ENCODE measurements at places on chromosomes 3 and 15. TPM values are rescaled to one million over a fixed set of nuclear protein-coding genes. Genes with fewer than 3 reads are reported as not detected.

- no peak overlapping the region for H3K4me3 ChIP-seq
- no peaks in the 10 kb centered on the region for H3K36me3 ChIP-seq
- H3K4me1 ChIP-seq = no peaks in the 10 kb centered on the region
- H3K27me3 ChIP-seq = peaks cover 30% of the 10 kb centered on the region
- DNase-seq = no peak
Measured at GRCh38 chr15:69982037-69982436, 115.7 kb downstream of the TLE3 start.

DNA sequence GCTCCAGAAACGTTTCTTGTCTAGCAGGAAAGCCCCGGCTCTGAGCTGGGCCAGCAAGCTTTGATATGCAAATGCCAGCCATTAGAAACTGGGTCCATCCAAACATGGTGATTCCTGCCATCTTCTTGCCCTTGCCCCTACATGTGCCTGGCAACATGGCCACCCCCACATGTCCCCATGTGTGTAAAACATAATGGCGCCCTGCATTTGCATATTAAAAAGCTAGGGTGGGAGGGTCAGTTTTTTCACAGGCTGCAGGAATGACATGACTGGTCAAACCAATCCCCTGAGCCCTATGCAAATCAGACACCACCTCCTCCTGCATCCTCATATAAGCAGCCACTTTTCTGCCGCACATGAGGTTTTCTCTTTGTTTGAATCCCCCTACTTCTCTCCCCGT lies 21.2 kb downstream of the GPR156 start:
- no peak overlapping the region for H3K4me3 ChIP-seq
- no peak for DNase-seq
- no peaks in the 10 kb centered on the region for H3K36me3 ChIP-seq
- H3K27ac ChIP-seq = no peak overlapping the region

- no peaks in the 10 kb centered on the region for H3K36me3 ChIP-seq
- H3K27me3 ChIP-seq = no peaks in the 10 kb centered on the region
- peak; percentile 10 for DNase-seq
- H3K27ac ChIP-seq = no peak overlapping the region
- H3K4me1 ChIP-seq = no peaks in the 10 kb centered on the region
- H3K4me3 ChIP-seq = no peak overlapping the region
Measured at GRCh38 chr3:23113455-23114171, 89.5 kb upstream of the UBE2E2 start.

DNA sequence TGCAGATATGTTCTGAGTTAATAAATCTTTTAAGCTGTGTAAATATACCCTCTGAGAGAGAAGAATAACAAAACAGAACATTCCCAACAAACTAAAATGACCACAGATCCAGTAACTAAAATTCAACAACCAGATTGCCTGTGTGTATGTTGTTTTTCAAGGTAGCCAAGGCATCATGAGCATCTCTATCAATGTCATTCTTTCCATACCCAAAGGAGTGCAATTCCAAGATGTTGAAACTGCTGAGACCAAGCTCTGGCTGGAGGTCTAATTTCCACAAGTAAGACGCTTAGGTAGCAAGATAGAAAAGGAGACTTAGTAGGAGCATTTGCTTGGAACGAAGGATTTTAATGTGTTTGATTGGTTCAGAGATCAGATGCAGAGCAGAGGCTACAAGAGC lies 276.3 kb downstream of the RBMS3 start:
- H3K27me3 ChIP-seq = no peaks in the 10 kb centered on the region
- H3K27ac ChIP-seq = no peak overlapping the region
- no peak for DNase-seq
- no peak overlapping the region for H3K4me3 ChIP-seq
- H3K36me3 ChIP-seq = peaks cover 3% of the 10 kb centered on the region

DNA sequence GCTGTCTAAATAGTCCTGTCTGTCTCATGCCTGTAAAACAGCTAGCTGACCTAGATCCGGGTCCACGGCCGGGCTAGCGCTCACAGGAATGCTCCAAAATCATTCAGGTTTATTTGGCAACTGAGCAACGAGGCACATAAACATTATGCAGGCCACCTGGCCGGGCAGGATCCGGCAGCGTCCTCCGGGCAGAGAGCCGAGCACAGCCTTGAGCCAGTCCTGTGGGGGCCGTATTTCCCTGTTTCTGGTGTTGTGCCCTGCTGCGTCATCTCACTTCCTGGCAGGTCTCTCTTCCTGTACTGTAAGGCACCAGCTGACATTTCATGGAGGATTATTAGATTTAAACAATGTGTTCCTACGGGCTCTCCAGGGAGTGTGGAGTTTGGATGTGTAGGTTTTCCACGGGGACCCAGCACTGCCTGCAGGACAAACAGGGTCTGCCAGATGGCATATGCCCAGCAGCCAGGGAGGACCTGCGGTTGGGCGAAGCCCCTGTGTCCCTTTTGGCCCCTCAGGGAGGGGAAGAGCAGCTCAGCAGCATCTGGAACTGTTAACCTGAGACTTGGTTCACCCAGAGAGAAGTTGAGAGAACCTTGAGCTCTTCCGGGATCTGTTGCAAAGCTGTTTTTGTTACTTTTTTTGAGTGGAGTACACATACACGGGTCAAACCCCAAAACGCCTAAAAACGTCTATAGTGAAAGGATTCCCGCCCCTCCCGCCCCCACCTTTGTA lies 16.6 kb upstream of the LRRK1 start:
- peak; percentile 66 for DNase-seq
- H3K27me3 ChIP-seq = no peaks in the 10 kb centered on the region
- peaks cover 4% of the 10 kb centered on the region for H3K4me1 ChIP-seq

- H3K27me3 ChIP-seq = no peaks in the 10 kb centered on the region
- H3K36me3 ChIP-seq = no peaks in the 10 kb centered on the region
- H3K27ac ChIP-seq = no peak overlapping the region
- peaks cover 7% of the 10 kb centered on the region for H3K4me1 ChIP-seq
- peak; percentile 10 for DNase-seq
Measured at GRCh38 chr3:47444103-47444502, 31.6 kb downstream of the SCAP start.

DNA sequence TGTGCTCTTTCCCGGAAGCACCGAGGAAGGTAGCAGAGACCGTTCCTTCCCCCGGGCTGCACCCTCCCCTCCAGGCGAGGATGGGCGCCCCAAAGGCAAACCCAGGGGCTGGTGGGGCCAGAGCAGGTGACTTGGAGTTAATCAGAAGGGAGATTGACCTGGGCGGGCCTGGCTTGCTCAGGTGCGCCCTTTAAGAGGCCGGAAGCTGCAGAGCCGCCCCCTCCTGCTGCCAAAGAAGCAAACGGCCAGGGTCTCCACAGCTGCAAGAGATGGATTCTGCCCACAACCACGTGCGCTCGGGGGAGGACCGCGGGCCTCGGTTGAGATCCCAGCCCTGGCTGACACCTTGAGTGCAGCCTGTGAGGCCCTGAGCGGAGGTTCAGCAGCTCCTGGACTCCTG lies 218.2 kb upstream of the NAALADL2 start:
- no peaks in the 10 kb centered on the region for H3K27me3 ChIP-seq
- DNase-seq = no peak
- H3K4me1 ChIP-seq = no peaks in the 10 kb centered on the region
- no peaks in the 10 kb centered on the region for H3K36me3 ChIP-seq

GRCh38 chr3:49792371-49793150 lies 6.2 kb upstream of the IP6K1 start:
- H3K4me1 ChIP-seq = peaks cover 5% of the 10 kb centered on the region
- H3K27me3 ChIP-seq = no peaks in the 10 kb centered on the region
- no peak overlapping the region for H3K27ac ChIP-seq
- no peak for DNase-seq

GRCh38 chr15:73578026-73578425 lies 55.2 kb downstream of the NPTN start:
- H3K4me1 ChIP-seq = no peaks in the 10 kb centered on the region
- no peak for DNase-seq
- H3K27ac ChIP-seq = no peak overlapping the region
- H3K4me3 ChIP-seq = no peak overlapping the region
- peaks cover 21% of the 10 kb centered on the region for H3K36me3 ChIP-seq

DNA sequence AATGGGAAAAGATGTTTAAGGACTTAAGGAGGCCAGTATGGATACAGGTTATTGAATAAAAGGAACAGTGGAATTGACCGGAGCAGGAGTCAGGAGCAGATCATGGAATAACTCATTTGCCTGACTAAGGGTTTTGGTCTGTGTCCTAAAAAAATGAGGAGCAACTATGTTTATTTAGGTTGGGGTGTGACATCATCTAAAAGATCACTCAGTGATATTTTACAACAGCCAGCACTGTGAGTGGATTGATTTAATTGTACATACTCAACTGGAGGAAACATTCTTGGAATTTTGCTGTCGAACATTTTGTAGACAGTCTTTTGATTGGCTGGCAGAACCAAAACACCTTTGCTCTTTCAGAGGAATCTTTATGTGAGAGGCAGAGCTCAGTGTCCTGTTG lies 348.6 kb upstream of the CDIN1 start:
- DNase-seq = peak; percentile 51
- no peaks in the 10 kb centered on the region for H3K36me3 ChIP-seq
- H3K27ac ChIP-seq = no peak overlapping the region
- no peaks in the 10 kb centered on the region for H3K4me1 ChIP-seq
- no peaks in the 10 kb centered on the region for H3K27me3 ChIP-seq
- no peak overlapping the region for H3K4me3 ChIP-seq

GRCh38 chr15:46732060-46732459 lies 985.2 kb upstream of the SEMA6D start:
- H3K36me3 ChIP-seq = no peaks in the 10 kb centered on the region
- no peaks in the 10 kb centered on the region for H3K4me1 ChIP-seq
- H3K4me3 ChIP-seq = no peak overlapping the region

GRCh38 chr15:64703632-64703959 lies 71.8 kb downstream of the RBPMS2 start:
- peak overlapping the region; percentile 58 for H3K27ac ChIP-seq
- no peak for DNase-seq
- H3K36me3 ChIP-seq = no peaks in the 10 kb centered on the region

- H3K27ac ChIP-seq = peak overlapping the region; percentile 96
- no peaks in the 10 kb centered on the region for H3K27me3 ChIP-seq
- DNase-seq = peak; percentile 65
- peaks cover 55% of the 10 kb centered on the region for H3K4me1 ChIP-seq
- peak overlapping the region; percentile 18 for H3K4me3 ChIP-seq
Measured at GRCh38 chr3:159852821-159853505, 135.7 kb upstream of the IL12A start.

DNA sequence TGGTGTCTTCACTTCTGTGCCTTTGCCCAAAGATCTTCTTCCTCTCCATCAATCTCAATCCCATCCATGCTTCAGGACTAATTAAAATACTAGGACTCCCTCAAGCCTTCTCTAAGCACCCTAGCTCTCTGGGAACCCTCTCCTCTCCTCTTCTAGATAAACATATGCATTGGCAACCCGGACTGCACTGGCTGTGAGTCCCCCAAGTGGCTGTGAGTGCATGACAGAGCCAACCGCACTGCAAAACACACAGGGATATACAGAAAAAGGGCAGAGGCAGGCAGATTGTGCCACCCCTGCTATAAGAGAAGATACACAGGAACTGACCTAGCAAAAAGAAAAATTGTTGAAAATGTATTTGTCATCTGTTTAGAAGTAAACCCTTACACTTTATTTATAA lies 457.1 kb downstream of the MFSD1 start:
- peaks cover 14% of the 10 kb centered on the region for H3K27me3 ChIP-seq
- no peaks in the 10 kb centered on the region for H3K36me3 ChIP-seq

GRCh38 chr3:12252889-12253288 lies 36.0 kb upstream of the PPARG start:
- H3K4me3 ChIP-seq = no peak overlapping the region
- H3K36me3 ChIP-seq = no peaks in the 10 kb centered on the region
- H3K4me1 ChIP-seq = no peaks in the 10 kb centered on the region

The SLMAP gene
- total RNA-seq = 68.7 TPM

The MED12L gene
- total RNA-seq = 5.0 TPM

The LRRN1 gene
- 17.4 TPM for total RNA-seq

The PLA2G4D gene
- total RNA-seq = not detected

The CNOT10 gene
- total RNA-seq = 23.9 TPM

The RTP3 gene
- not detected for total RNA-seq

The ZNF774 gene
- total RNA-seq = 3.3 TPM

The SPRED1 gene
- 31.7 TPM for total RNA-seq

The AHSG gene
- not detected for total RNA-seq

The GPR171 gene
- total RNA-seq = not detected

The KATNBL1 gene
- total RNA-seq = 45.7 TPM

Measured in astrocyte (in vitro differentiated cells and primary cell).